ENCODE measurements at places on chromosomes 5 and 9.

DNA sequence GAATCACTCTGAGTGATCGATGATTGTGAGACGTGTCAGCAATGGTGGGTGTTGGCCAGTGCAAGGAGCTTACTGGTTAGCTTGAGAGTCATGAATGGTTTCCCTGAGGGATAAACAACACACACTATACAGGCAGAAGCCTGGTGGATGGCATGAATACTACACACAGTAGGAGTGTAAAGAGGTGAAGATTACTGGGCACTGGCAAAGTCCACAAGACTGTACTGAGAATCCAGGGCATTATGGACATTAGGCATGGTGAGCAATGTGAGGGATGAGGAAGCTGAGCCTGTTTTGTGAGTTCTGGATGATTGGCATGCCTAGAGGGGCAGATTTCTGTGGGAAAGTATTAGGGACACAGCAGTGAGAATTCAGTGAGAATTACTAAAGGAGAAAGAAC is 71.3 kb downstream of the KDM4C start:
- H3K36me3 ChIP-seq, result peaks cover 39% of the 10 kb centered on the region
- DNase-seq, result no peak

- H3K27me3 ChIP-seq, result no peaks in the 10 kb centered on the region
- DNase-seq, result no peak
- no peak overlapping the region for H3K27ac ChIP-seq
- H3K36me3 ChIP-seq, result peaks cover 2% of the 10 kb centered on the region
- no peak overlapping the region for H3K4me3 ChIP-seq
Measured at GRCh38 chr9:130815242-130815808, 19.7 kb upstream of the ABL1 start.

DNA sequence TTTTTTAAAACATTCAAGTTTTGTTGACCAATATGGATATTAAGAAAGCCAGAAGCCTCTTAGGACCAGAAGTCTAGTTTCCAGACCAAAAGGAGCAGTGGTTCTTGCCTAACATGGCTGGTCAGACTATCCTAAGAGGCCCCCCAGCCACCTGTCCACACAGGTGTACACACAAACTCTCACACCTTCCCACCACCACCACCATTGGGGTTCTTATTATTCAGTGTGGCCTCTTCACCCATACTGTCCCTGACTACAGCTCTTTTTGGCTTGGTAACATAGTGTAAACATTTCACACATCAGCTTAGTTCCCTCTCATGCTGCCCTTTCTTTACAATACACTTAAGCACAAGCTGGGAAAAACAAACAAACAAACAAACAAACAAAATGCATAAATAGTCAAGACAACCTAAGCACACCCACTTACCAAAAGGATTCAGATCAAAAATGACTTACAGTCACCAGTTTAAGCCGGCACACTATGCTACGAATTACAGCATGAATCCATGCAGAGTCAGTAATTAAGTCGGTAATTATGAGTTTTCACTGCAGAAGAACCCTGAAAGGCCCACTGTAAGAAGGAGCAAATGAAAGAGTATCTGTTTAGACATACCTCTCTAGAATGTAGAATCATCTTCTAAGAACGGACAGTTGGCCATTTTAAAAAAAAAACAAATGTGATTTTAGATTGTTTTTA is 9.5 kb downstream of the LHFPL2 start:
- no peak overlapping the region for H3K4me3 ChIP-seq
- no peak overlapping the region for H3K27ac ChIP-seq
- DNase-seq, result no peak
- H3K36me3 ChIP-seq, result no peaks in the 10 kb centered on the region

DNA sequence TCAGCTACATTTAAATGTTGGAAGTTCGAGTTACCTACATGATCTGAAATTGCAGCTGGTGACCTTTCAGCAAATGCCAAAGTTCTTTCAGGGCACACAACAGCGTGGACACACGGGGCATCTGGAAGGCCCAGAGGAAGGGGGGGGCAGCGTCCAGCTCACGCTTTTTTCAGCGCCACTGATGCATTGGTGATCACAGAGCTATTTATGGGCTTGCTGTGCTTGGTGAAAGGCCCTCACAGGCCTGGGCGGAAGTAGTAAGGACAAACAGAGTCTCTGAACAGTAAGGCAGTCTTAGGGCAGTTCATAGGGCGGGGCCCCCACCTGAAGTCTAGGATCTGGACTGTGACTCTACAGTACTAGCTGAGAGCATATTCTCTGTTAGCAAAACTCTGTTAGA is 6.6 kb upstream of the FBP2 start:
- no peak overlapping the region for H3K4me3 ChIP-seq
- H3K36me3 ChIP-seq, result no peaks in the 10 kb centered on the region
- DNase-seq, result no peak
- H3K4me1 ChIP-seq, result peaks cover 3% of the 10 kb centered on the region

GRCh38 chr5:10580531-10581423 is 16.9 kb downstream of the ANKRD33B start:
- H3K4me1 ChIP-seq, result peaks cover 45% of the 10 kb centered on the region
- no peak for DNase-seq
- H3K36me3 ChIP-seq, result peaks cover 3% of the 10 kb centered on the region
- H3K27me3 ChIP-seq, result peaks cover 7% of the 10 kb centered on the region
- no peak overlapping the region for H3K4me3 ChIP-seq

- no peaks in the 10 kb centered on the region for H3K27me3 ChIP-seq
- peaks cover 13% of the 10 kb centered on the region for H3K4me1 ChIP-seq
- H3K36me3 ChIP-seq, result no peaks in the 10 kb centered on the region
- DNase-seq, result no peak
Measured at GRCh38 chr5:756865-757345, 27.6 kb downstream of the ZDHHC11B start.

GRCh38 chr5:168332042-168332441 is 40.6 kb downstream of the WWC1 start:
- H3K27ac ChIP-seq, result no peak overlapping the region
- H3K4me3 ChIP-seq, result no peak overlapping the region
- no peaks in the 10 kb centered on the region for H3K36me3 ChIP-seq
- no peaks in the 10 kb centered on the region for H3K4me1 ChIP-seq

- H3K4me3 ChIP-seq, result no peak overlapping the region
- no peak overlapping the region for H3K27ac ChIP-seq
- DNase-seq, result no peak
- no peaks in the 10 kb centered on the region for H3K36me3 ChIP-seq
- H3K27me3 ChIP-seq, result no peaks in the 10 kb centered on the region
Measured at GRCh38 chr9:107925749-107926297, 436.3 kb upstream of the KLF4 start.

GRCh38 chr5:88805151-88805784 is 77.7 kb downstream of the MEF2C start:
- DNase-seq, result no peak
- H3K27me3 ChIP-seq, result peaks cover 6% of the 10 kb centered on the region
- H3K4me1 ChIP-seq, result no peaks in the 10 kb centered on the region
- no peak overlapping the region for H3K27ac ChIP-seq
- H3K36me3 ChIP-seq, result no peaks in the 10 kb centered on the region

- DNase-seq, result no peak
- H3K27me3 ChIP-seq, result peaks cover 2% of the 10 kb centered on the region
- no peaks in the 10 kb centered on the region for H3K36me3 ChIP-seq
- H3K4me1 ChIP-seq, result no peaks in the 10 kb centered on the region
- H3K27ac ChIP-seq, result no peak overlapping the region
Measured at GRCh38 chr9:79952401-79952800, 380.6 kb downstream of the TLE4 start.

GRCh38 chr5:174531782-174532191 is 192.6 kb upstream of the MSX2 start:
- no peak overlapping the region for H3K4me3 ChIP-seq
- no peak for DNase-seq
- H3K36me3 ChIP-seq, result no peaks in the 10 kb centered on the region
- no peak overlapping the region for H3K27ac ChIP-seq
- peaks cover 6% of the 10 kb centered on the region for H3K4me1 ChIP-seq

- H3K4me1 ChIP-seq, result no peaks in the 10 kb centered on the region
- no peak overlapping the region for H3K27ac ChIP-seq
- DNase-seq, result no peak
- peaks cover 8% of the 10 kb centered on the region for H3K27me3 ChIP-seq
- no peaks in the 10 kb centered on the region for H3K36me3 ChIP-seq
- no peak overlapping the region for H3K4me3 ChIP-seq
Measured at GRCh38 chr5:73655521-73656160, 29.6 kb downstream of the ARHGEF28 start.

DNA sequence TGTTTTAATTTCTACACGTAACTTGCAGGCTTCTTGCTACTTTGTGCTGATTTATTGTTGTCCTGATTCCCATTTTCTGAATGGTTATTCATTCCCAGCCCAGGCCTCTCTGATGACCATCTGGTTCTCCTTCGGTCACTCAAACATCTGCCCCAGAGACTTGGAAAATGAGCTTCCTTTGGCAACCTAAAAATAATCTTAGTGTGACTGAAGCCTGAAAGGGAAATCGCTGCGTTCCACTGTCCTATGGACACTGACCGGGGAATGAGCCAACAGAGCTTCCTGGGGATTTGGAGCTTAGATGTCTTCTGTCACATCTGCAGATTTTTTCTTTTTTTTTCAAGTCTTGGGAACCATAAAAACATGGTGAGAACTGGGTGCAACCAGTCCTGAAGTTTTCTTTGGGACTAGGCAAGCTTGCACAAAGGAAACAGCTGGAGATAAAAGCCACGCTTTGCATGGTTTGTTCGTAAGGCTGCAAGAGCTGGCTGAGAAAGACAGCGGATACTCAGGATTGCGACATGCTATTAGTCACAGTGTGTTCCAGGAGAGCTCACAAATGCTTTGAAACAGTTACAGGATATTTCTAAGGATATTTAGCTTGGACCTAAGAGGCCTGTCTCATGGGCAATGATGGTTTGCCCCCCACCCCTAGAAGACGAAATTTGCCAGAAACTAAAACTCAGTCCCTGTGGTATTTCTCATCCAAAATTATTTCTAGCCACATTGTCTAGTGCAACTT is 146.2 kb downstream of the GOLPH3 start:
- H3K27ac ChIP-seq, result no peak overlapping the region
- H3K36me3 ChIP-seq, result no peaks in the 10 kb centered on the region
- DNase-seq, result no peak
- H3K4me1 ChIP-seq, result peaks cover 4% of the 10 kb centered on the region
- H3K4me3 ChIP-seq, result no peak overlapping the region
- no peaks in the 10 kb centered on the region for H3K27me3 ChIP-seq

GRCh38 chr9:35828716-35829083 is at the start of gene FAM221B:
Gene FAM221B, minus strand, starts transcription at chr9:35828732. Its CDS starts 2,571 bp downstream, at chr9:35826161.
- DNase-seq, result peak; percentile 50
- H3K27me3 ChIP-seq, result peaks cover 3% of the 10 kb centered on the region
- H3K36me3 ChIP-seq, result no peaks in the 10 kb centered on the region
- peak within 1 kb of the TSS; percentile 91 for H3K4me3 ChIP-seq
- H3K4me1 ChIP-seq, result peaks cover 29% of the 10 kb centered on the region
- peak within 1 kb of the TSS; percentile 89 for H3K27ac ChIP-seq

DNA sequence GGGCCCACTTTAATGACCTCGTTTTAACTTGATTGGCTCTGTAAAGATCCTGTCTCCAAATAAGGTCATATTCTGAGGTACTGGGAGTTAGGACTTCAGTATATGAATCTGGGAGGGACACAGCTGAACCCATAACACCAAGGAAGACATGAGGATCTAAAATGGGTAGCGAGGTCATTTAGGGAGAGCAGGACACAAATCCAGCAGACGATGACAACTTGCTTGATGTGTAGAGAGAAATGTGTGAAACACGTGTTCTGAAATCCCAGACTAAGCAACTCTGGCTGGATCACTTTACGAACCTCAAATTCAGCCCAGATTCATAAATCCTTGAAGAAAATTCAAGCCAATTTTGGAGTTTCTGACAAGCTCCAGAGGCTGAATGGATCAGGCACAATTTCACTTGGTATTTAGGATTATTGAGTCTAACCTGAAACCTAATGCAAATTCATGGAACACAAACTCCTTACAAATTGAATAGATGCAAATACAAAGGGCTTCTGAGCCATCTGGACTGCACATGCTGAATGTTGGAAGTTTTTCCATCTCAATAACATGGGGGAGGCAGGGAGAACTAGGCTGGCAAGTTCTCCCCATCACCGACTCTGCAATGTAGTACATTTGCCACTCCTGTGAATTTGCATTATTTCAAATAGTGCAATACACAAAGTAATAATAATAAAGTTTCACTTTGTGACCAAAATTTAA is 74.0 kb upstream of the SLC30A5 start:
- H3K4me1 ChIP-seq, result peaks cover 2% of the 10 kb centered on the region
- DNase-seq, result no peak
- H3K36me3 ChIP-seq, result no peaks in the 10 kb centered on the region

GRCh38 chr5:54851449-54851848 is 133.9 kb downstream of the ESM1 start:
- H3K27me3 ChIP-seq, result peaks cover 41% of the 10 kb centered on the region
- H3K4me1 ChIP-seq, result no peaks in the 10 kb centered on the region
- no peaks in the 10 kb centered on the region for H3K36me3 ChIP-seq
- no peak overlapping the region for H3K27ac ChIP-seq
- no peak for DNase-seq

DNA sequence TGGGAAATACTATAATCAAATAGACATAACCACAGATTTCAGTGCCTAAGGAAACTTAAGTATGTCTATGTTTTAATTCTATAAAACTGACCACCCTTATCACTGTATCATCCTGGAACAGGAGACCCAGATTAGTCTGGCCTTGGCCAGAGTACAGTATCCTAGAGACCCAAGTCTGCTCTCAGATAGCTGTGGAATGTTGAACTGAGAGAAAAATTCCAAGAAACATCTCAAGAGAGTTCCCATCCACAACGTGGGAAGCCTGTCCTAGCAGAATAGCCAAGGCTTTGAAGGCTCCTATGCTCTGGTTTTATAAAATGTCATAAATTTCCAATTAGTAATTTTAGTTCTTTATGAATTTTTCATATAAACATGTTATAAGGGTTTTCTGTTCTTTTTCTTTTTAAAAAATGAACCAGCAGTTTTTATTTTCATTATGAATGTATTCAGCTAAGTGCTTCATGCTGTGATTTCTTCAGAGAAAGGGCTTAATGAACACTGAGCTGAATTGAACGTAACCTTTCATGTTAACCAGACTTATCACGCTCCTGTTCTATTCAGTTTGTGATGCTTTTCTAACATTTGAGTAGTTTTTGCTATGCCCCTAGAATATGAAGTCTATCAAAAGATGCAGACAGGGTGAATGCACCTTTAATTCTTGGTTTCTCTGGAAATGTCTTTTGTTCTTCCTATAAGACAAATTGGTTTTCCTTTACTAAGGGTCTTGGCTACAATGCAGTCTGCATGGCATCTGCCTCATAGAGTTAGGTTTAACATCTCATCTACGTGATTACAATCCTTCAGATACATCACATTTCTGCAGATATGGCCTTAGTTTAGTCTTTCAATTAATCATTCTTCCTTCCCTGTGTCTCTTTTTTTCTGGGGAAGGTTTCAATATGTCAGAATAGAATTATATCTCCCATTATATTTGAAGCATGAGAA is 230.8 kb downstream of the CYLC2 start:
- no peaks in the 10 kb centered on the region for H3K4me1 ChIP-seq
- no peak for DNase-seq
- H3K4me3 ChIP-seq, result no peak overlapping the region

DNA sequence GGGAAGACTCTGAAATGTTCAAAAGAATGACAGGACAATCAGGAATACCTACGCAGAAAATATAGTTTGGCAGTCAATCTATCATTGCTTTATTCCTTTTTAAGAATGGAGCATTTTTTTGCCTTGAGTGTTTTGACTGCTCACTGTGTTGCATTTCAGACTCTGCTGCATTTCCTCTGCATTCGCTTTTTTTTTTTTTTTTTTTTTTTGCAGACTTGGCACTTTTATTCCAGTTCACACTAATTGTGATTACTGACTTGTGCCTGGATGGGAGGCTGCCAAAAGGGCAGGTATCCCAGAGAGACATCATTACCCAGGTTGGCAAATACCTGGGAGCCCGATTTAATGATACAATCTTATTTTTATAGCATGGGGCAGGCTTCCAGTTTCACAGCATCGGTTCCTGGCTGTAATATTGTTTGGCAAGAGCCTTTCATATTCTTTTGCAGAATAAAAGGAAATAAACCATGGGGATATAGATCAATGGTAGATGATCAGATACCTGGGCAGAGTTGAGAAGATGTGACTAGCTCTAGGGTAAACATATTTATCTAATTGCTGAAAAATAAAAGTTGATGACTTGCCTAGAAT is 1132.6 kb downstream of the MAT2B start:
- no peaks in the 10 kb centered on the region for H3K27me3 ChIP-seq
- no peak overlapping the region for H3K4me3 ChIP-seq
- DNase-seq, result no peak

All from activated CD4-positive, alpha-beta T cell treated with anti-CD3 and anti-CD28 coated beads, Interleukin-2, amount 10 ng/mL, durations not matched to agents 7 days and 5 days (primary cell).